Smooth muscle cell of the umbilical artery (primary cell): ENCODE measurements at places on chromosomes 16 and 17. TPM values are rescaled to one million over a fixed set of nuclear protein-coding genes. Genes with fewer than 3 reads are reported as not detected.

Gene KRTAP4-5
- not detected in 2 replicates for total RNA-seq

Gene C16orf96
- total RNA-seq, result not detected in 2 replicates

Gene ADAM11
- 0.30 and 0.69 TPM in 2 replicates for total RNA-seq

Gene ATP2A3
- total RNA-seq, result 14.6 and 21.9 TPM in 2 replicates

Gene MAFG
- total RNA-seq, result 28.2 and 32.5 TPM in 2 replicates
